ENCODE measurements at places on chromosomes 6 and 20. TPM values are rescaled to one million over a fixed set of nuclear protein-coding genes. Genes with fewer than 3 reads are reported as not detected.

The RFX6 gene
- total RNA-seq = not detected

The FNDC11 gene
- 0.97 TPM for total RNA-seq

The RAMACL gene
- total RNA-seq = 0.43 TPM

The SLC25A27 gene
- 2.6 TPM for total RNA-seq

The LCA5 gene
- total RNA-seq = 5.2 TPM

The SLC17A2 gene
- total RNA-seq = not detected

The AP5S1 gene
- total RNA-seq = 17.7 TPM

The C20orf141 gene
- total RNA-seq = 0.32 TPM

The C20orf144 gene
- total RNA-seq = under 0.01 TPM

The C6orf58 gene
- not detected for total RNA-seq

The CST4 gene
- total RNA-seq = 0.32 TPM

The AVP gene
- not detected for total RNA-seq

The FOXC1 gene
- 1.9 TPM for total RNA-seq

The COL10A1 gene
- total RNA-seq = 4.3 TPM

The FGD2 gene
- not detected for total RNA-seq

The VSTM2L gene
- total RNA-seq = 0.32 TPM

The SIRPD gene
- total RNA-seq = under 0.01 TPM

The FKBP5 gene
- 3.2 TPM for total RNA-seq

The KCNG1 gene
- total RNA-seq = 3.0 TPM

The AK9 gene
- 3.5 TPM for total RNA-seq

The PRDM13 gene
- total RNA-seq = not detected

The HSPA1L gene
- total RNA-seq = 0.97 TPM

The MYCT1 gene
- total RNA-seq = under 0.01 TPM

The MRAP2 gene
- total RNA-seq = not detected

The TUBB2B gene
- total RNA-seq = 5.2 TPM
